Stimulated activated CD8-positive, alpha-beta memory T cell treated with anti-CD3 and anti-CD28 coated beads, Interleukin-15, amount 100 ng/mL, for 1 hour (primary cell): ENCODE measurements at places on chromosomes 1 and 21.

DNA sequence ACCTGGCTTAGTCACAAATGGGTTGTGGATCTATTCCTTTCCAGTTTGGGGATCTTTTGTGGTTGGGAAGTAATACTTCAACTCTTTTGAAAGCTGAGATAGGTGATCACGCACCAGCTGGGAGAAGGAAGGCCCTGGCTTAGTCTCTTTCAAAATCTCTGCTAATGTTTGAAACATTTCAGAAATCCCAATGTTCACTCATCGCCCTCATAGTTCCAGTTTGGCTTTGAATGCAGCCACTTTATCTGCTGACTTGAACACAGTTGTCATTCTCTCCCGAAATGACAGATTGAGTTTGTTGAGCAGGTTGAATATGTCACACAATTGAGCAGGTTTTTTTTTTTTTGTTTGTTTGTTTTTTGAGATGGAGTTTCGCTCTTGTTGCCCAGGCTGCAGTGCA lies 24.6 kb downstream of the RASAL2 start:
- no peak for DNase-seq

GRCh38 chr21:17455451-17455850 lies 57.4 kb upstream of the CXADR start:
- DNase-seq: no peak

DNA sequence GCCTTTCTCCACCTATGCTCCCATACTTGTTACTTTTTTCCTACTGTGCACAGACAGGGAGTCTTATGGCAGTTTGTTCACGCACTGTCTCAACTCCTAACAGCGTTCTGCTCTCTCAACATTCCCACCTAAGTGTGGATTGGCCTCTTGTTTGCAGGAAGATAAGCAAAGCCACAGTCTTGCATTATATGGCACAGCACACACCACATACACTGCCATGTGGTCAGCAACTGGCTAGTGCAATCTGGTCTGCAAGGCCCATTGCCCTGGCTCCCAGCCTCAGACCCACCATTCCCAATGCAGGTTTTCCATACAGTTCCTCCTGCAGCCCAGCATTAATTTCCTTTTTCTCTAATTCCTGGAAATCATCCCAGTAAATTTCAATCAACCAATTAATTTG lies 38.3 kb upstream of the LAMC2 start:
- no peak for DNase-seq

DNA sequence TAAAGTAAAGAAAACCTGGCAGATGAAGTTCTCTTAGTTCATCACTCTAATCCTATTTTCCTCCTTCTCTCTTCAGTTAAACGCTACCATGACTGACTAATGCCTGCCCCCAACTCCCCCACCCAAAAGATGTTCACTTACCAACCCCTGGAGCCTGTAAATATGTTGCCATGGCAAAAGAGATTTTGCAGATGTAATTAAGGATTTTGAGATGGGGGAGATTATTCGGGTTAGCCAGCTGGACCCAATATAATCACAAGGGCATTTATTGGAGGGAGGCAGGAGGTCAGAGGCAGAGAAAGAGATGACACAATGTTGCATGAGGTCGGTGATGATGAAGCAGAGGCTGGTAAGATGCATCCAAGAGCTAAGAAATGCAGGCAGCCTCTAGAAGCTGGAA lies 69.3 kb upstream of the PPP2R5A start:
- no peak for DNase-seq

DNA sequence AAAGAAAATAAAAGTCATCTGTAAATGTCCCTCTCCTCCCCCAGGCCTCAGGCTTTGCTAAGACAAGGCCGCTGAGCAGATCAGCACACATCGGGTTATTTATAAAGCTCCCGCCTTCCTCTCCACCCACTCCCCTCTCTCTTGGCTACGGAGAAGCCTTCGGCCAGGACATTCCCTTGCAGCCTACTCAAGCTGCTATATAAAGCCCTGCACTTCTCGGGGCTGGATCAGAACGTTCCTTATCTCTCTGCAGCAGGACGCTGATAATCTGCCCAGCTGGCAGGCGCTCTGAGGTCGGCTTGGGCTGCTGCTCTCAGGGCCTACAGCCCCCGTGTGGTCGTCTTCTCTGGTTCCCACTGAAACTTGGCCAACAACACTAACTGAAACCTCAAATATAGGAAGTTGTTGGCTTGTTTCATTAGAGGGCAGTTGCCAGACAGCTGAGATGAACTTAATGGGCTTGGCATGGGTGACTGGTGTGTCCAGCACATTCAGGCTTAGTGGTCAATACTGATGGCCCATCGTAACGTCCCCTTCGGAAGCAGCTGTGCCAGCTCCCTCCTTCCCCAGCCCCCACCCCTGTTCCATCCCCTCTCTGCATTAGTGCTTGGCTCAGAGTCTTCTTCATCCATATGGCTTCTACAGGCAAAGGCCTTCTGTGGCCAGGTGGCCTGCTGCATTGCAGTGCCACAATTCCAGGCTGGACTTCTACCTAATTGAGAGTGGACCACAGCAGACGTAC lies 64.6 kb downstream of the IER5 start:
- DNase-seq: no peak

GRCh38 chr1:157157501-157158190 lies 19.5 kb upstream of the ETV3 start:
- no peak for DNase-seq

DNA sequence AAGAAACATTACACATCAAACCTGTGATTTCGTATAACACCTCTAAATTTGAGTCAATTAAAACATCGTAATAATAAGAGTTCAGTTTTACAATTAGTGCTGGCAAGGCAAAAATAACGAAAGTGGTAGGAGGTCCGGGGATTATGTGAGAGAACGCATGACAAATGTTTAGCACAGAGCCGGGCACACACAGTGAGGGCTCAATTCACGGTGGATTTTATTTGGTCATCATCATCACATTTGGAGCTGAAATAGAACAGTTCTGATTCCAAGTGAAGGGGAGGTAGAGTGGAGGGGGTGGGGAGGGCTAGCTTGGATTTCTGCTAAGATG lies 20.0 kb downstream of the H3-3A start:
- no peak for DNase-seq

DNA sequence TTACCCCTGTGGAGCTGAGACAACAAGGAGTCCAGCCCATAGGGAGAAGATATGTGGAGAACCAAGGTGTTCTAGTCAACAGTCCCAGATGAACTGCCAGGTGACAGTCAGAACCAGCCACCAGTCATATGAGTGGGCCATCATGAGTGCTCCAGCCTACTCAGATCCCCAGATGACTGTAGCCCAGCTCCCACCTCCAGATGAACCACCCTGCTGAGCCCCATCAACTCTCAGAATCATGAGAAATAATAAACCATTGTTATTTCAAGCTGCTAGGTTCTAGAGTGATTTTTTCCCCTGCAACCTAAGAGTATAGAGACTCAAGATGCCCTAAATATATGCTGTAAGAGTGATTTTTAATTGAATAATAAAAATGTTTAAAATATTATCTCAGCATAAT lies 444.2 kb downstream of the GPATCH2 start:
- no peak for DNase-seq

DNA sequence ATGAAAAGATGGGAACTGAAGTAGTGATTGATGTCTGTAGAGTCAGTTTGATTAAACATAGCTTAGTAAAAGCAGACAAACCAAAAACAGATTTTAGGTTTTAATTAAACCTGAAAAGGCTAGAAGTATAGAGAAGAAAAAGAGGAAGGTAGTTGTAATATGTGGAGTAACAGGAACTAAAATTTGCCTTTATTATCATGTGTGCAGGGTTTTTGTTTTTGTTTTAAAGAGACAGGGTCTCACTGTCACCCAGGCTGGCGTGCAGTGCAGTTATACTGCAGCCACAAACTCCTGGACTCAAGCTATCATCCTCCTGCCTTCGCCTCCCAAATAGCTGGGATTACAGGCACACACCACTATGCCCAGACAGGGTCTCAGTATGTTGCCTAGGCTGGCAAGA lies 6.0 kb downstream of the TOR1AIP1 start:
- no peak for DNase-seq

- DNase-seq: no peak
Observed at GRCh38 chr1:48600182-48600581, 128.2 kb upstream of the SPATA6 start.

- no peak for DNase-seq
Observed at GRCh38 chr1:38047603-38048141, 1.1 kb upstream of the POU3F1 start.

GRCh38 chr1:190168116-190168892 lies 309.4 kb downstream of the BRINP3 start:
- no peak for DNase-seq

DNA sequence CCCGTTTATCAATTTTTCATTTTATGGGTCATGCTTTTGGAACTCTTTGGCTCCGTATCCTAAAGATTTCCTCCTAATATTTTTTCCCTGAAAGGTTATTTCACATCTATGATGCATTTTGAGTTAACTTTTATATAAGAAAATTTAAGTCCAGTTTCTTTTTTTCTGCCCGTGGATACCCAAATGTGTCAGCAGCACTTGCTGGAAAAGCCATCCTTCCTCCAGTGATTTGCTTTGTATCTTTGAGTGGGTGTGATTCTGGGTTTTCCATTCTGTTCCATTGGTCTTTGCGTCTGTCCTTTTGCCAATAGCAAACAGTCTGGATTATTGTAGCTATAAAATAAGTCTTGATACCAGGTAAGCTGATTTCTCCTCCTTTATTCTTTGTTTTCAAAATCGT lies 15.6 kb upstream of the ABCG1 start:
- no peak for DNase-seq

DNA sequence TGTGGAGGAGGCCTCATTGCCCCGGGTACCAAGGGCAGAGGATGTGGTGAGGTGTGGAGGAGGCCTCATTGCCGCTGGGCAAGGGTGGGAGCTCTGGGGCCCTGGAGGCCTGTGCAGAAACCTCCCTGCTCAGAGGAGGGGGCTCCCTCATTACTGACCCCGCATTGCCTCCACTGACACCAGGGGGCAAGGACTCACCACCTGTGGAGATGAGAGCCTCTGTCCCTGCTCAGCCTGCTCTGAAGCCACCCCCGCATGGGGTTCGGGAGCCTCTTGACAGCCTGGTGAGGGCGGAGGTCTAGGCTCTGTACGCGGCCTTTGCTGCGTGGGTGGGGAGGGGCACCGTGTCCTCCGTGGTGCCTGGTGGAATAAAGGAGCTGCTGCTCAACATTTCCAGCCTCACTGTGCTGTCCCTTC lies 95.0 kb upstream of the COL6A1 start:
- DNase-seq: no peak

DNA sequence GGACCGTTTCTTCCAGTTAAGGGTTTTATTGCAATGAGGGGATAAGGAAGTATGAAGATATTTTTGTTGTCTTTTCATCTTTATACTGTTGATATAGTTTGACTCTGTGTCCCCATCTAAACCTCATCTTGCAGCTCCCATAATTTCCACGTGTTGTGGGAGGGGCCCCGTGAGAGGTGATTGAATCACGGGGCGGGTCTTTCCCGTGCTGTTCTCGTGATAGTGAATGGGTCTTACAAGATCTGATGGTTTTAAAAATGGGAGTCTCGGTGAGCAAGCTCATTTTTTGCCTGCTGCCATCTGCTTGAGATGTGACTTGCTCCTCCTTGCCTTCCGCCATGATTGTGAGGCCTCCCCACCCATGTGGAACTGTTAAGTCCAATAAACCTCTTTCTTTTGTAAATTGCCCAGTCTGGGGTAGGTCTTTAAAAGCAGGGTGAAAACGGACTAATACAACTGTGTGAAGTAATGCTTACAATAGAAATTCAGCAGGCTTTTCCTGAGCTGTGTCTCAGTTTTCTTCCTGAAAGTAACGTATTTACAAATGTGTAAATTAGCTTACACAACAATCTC lies 377.3 kb downstream of the SIPA1L2 start:
- DNase-seq: no peak

- DNase-seq: no peak
Observed at GRCh38 chr1:39405358-39405757, 86.1 kb upstream of the BMP8A start.
